ENCODE measurements at places on chromosomes 6 and 20.

DNA sequence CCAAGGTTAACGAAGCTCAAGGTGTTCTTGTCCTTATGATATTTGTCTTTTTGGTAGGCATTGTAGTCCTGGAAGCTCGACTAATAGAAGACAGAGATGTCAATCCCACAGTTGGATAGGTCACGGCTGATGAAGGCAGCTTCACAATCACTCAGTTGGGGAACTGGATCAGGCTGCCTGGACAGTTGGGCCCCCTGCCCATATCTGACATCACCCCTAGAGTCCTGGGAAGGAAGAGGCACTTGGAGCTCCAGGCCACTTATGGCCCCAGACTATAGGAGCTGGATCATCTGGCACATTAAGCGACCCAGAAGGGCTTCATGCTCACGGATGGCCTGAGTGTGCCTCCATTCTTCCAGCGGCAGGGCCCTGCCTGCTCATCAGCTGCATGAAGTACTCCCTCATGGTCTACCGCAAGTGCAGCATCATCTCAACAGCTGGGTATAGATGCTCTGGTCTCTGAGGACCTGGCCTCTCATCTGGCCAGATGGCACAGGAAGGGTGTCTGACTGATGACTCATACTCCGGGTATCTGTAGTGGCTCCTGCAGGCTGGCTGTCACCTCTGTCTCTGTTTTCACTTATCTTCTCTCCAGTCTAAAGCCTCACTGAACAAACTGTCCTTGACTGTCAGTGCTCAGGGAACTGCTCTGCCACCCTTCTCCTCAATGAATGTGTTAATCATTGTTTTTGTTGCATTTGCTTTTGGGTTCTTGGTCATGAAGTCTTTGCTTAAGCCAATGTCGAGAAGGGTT, 29.2 kb upstream of the SSR1 start:
- DNase-seq = peak; percentile 14

DNA sequence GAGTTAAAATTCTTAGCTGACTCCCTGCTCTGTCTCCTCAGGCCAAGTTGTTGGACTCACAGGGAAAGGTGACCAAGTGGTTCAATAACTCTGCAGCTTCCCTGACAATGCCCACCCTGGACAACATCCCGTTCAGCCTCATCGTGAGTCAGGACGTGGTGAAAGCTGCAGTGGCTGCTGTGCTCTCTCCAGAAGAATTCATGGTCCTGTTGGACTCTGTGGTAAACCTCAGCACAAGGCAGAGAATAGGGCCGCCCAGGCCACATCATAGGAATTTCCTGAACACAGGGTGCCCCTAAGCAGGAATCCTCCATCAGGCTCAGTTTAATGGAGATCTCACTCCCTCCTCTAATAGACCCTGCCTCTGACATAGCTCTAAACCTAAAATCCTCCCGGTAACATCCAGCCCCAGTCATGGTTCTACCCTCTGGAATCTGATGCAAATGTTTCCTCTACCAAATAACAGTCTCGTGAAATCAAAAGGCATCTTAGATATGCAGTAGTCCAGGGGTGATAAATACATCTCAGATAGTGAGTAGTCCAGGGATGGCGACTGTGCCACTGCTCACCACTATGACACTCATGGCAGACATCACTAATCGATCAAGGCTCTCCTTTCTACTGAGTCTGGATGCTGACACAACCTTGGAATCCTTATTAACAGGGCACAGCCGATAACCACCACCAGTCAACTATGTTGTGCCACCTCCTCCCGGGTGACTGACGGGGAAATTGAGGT, 18.3 kb downstream of the BPIFB1 start:
- no peak for DNase-seq

DNA sequence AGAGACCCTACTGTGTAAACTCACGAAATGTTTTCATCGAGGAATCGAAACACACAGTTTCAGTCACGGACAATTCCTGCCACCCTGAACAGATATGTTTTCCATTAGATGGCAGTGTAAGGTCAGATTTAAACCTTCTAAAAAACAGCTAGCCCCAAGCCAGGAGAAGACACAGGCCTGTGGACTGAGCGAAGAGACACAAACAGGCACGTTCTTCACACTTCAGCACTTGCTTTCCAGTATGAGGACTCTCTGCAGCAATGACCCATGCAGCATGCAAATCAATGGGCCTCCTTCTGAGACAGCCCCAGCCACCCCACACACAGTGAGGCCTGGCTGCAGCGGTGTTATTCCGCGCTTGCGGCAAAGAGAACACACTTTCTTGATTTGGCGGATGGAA, 31.9 kb downstream of the HUS1B start:
- no peak for DNase-seq

GRCh38 chr6:99512033-99512432, 3.2 kb downstream of the USP45 start:
- no peak for DNase-seq

GRCh38 chr6:53244958-53245357, 96.3 kb upstream of the GCM1 start:
- no peak for DNase-seq
